Substantia nigra (tissue), 51 donors: ENCODE measurements at places on chromosomes 12 and 14.

DNA sequence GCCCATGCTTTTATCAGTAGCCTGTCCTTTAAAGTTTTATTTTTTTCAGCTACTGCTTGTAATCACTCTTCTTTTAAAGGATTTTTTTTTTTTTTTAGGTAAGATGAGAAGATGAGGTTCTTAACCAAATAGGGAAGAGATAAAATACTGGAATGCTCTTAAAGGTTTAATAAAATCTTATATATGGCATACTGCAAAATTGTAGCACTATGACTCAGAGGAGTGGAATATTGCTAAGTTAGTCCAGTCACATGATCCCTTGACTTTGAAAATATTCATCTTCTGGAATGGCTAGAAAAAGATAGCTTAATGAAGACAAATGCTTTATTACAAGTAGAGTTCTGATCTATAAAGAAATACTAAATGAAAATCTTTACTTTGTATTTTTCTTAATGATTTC is 116.6 kb downstream of the NAV3 start:
- no peak for DNase-seq

- DNase-seq, result no peak
Observed at GRCh38 chr12:123571343-123571813, 13.0 kb upstream of the TMED2 start.

DNA sequence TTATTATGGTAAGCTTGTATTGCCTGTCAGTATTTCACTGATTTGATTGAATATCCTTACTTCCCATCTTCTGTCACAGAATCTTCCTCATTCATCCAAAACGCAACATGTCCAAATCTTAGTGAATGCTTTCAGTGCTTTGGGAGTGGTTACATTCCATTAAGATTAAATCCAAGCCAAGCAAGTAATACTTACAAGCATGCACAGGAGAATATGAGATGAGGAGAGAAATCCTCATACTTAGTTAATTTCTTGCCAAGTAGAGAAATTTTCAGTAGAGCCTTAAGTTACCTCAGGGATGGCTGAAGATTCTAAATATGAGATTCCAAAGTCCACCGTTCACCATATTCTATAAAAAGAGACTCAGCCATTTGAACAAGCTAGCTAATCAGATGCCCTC is 316.0 kb downstream of the RAD51B start:
- DNase-seq, result no peak

GRCh38 chr12:58310809-58311622 is 369.6 kb downstream of the ATP23 start:
- no peak for DNase-seq

- no peak for DNase-seq
Observed at GRCh38 chr12:112967306-112967705, 11.0 kb upstream of the OAS2 start.

DNA sequence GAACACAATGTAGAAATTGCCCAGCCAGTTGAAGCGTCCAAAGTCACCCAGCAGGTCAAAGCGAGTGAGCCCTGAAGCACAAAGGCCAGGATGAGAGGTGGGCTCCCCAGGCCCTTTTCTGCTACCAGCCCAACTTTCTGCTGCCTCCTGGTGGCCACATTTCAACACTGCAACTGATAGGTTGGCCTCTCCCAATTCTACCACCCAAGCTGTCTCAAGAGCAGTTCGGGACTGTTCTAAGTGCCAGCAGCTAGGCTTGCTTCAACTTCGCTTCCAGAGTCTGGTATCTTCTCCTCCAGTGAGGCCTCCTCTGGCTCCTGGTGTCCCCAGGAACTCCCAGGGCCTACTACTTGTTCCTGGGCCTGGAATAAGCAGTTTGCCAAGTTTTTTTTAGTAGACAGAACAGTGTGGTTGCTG is 3.4 kb upstream of the DHH start:
- peak; percentile 21 for DNase-seq

- no peak for DNase-seq
Observed at GRCh38 chr14:83208341-83208740, 1674.7 kb upstream of the SEL1L start.

GRCh38 chr14:85528897-85529631 is 880 bp upstream of the FLRT2 start:
- no peak for DNase-seq
